Stromal cell of bone marrow (primary cell): ENCODE measurements at places on chromosomes 2 and 18.
A peak's percentile ranks its signal among the peaks of the same experiment; 100 is the strongest.

DNA sequence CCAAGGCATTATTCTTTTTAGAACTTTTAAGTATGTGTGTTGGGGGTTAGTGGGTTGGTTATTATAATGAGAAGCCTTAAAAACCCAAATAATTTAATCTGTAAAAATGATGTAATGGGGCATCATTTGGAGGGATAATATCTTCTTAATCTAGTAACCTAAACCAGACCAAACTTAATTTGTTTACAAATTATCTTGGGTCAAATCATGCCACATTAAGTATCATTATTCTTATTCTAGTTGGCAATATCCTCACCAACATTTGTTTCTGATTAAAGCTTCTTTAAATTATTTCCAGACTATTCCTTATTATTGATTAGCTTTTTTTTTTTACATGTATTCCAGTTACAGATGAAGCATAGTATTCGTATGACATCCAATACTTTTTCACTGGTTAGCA, 85.5 kb upstream of the VWC2L start:
- no peak for DNase-seq

DNA sequence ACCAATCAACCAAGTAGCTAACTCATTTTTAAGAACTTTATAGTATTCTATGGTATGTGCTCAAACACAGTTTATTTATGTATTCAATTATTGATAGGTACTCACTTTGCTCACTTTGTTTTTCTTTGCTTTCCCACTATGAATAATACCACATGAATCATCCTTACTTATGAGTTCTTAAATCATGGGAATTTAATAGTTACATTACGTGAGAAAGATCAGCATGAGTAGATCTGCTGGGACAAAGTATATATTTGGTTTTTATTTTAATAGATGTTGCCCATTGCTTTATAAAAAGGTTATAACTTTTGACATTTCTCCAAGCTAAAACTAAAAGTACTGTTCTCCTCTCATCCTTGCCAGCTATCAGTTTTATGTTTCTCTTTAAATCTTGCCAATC, 390.7 kb downstream of the LRATD1 start:
- peak; percentile 27 for DNase-seq

DNA sequence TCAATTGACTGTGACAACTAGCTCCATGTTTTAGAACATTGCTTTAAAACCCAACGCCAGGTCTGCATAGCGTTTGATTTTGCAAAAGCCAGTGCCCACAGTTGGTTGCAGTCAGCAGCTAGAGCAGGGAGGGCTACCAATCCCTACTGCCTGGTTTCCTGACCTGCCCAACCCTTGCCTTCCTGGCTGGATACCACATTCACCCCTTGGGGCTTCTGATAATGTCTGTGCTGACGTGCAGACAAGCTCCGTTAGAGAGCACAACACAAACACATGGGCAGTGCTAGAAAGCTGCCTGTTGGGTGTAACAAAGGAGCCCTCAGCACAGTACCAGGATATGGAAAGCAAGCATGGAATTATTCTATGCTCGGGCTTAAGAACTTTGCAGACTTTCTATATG, 71.4 kb upstream of the THSD7B start:
- DNase-seq = no peak

- no peak for DNase-seq
These were observed 81.8 kb downstream of the INPP5D start for GRCh38 chr2:233141901-233142300.

DNA sequence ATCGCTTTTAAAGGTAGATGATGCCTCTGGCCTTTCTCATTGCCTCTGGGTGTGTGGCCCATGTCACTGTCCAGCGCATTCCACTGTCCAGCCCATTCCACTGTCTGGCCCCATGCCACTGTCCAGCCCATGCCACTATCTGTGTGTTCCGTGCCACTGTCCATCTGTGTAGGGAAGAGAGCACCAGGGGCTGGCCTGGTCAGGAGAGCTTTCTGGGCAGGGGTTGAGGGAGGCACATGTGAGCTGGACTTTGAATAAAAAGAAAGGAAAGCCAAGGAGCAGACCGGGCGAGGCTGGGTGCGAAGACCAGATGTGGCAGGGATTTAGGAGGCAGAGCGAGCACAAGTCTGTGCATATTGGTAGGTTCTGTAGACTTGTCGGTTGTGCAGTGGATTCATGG, 236.2 kb downstream of the NEDD4L start:
- no peak for DNase-seq
